ENCODE measurements at places on chromosomes 3 and 15. TPM values are rescaled to one million over a fixed set of nuclear protein-coding genes. Genes with fewer than 3 reads are reported as not detected.

Gene CHRNA3
- total RNA-seq, result 1.0 TPM

Gene CSTA
- total RNA-seq, result 0.95 TPM

Gene RFTN1
- total RNA-seq, result 3.7 TPM

Gene ACKR4
- not detected for total RNA-seq

Gene SSUH2
- total RNA-seq, result 0.57 TPM

Gene HHLA2
- total RNA-seq, result 0.12 TPM

Gene SEMA5B
- total RNA-seq, result 0.29 TPM

Gene ACTRT3
- 2.8 TPM for total RNA-seq

Gene GOLGA8R
- total RNA-seq, result 0.27 TPM

All from A549 treated with CpdA at 1 μM for 4 hours (cell line).